ENCODE measurements at places on chromosomes 1 and 21.

- no peak for DNase-seq
Observed at GRCh38 chr1:245690156-245690690, 535.4 kb downstream of the KIF26B start.

- no peak for DNase-seq
Observed at GRCh38 chr1:211643324-211644212, 31.9 kb downstream of the NEK2 start.

DNA sequence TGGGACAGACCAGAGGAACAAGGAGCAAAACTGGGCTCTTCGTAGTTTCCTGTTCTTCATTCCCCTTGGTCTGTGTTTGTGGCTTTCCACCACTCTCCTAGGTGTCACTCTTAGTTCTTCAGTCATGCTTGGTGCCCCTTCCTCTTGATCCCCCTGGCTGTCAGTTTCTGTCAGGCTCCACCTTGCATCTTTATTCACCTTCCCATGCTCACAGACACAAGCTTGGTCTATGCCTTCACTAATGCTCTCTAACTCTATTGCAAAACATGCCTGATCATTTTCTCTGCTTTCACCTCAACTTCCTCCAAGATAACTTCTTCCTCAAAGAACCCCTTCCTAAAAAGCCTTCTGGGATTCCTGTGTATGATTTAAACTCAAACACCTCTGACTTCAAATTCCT is 122.9 kb downstream of the GLUL start:
- no peak for DNase-seq

DNA sequence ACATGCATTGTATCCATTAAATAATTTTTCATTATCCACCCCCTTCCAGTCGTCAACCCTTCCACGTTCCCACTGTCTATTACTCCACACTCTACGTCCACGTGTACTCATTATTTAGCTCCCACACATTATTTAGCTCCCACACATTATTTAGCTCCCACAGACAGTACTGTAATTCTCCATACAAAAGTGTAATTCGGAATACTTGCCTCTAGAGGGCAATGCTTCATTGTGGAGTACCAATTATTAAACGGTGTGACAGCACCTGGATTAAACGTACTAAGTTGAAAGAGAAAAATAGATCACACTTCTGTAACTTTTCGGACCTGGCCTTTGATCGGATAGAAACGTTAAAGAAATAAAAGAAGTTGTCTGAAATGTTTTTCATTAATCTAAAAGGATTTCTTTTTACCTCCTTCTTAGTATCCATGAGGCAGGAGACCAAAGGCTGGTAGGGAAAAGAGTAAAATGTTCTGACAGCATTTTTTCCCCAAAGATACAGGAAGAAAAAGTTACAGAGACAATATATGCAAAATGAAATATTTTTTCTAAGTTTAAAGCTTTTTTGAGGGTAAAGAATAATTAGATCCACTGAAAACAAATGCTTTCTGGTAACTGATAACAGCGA is 99.2 kb downstream of the LHX8 start:
- DNase-seq = no peak

DNA sequence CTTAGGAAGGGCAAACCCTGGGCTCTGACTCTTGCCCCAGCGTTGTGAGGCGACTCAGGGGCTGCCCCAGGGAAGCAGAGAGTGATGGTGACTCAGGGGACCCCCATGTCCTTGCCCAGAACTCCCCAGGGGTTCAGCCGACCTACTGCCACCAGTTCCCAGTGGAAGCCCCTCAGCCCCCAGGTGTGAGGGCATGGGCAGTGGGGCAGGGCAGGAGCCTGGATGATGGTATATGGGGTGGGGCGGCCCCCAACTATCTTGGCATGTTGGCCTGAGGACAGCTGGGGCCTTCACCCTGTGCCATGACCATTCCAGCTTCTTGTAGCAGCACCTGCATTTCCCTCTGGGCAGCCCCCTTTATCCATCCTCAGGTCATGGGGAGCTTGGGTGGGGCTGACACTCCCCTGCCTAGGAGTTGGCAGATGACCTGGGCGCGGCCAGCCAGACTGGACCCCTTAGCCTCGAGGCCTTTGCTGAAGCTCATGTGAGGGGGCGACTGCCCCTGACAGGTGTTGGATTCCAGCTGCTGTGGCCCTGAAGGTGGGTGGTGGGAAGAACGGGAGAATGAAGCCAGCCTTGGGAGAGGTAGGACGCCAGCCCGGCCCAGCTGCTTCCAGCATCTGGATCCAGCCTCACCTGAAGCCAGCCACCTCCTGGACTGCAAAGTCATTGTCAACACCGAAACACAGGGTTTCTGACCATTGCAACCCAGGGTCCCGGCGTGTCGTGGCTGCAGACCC is 1.8 kb upstream of the FNDC10 start:
- no peak for DNase-seq

GRCh38 chr1:98903261-98903660 is 101.4 kb downstream of the PLPPR5 start:
- DNase-seq = no peak

- no peak for DNase-seq
Observed at GRCh38 chr1:27071049-27071416, 58.4 kb upstream of the TENT5B start.

GRCh38 chr1:161207173-161207572 is 5.0 kb downstream of the NDUFS2 start:
- DNase-seq = no peak

DNA sequence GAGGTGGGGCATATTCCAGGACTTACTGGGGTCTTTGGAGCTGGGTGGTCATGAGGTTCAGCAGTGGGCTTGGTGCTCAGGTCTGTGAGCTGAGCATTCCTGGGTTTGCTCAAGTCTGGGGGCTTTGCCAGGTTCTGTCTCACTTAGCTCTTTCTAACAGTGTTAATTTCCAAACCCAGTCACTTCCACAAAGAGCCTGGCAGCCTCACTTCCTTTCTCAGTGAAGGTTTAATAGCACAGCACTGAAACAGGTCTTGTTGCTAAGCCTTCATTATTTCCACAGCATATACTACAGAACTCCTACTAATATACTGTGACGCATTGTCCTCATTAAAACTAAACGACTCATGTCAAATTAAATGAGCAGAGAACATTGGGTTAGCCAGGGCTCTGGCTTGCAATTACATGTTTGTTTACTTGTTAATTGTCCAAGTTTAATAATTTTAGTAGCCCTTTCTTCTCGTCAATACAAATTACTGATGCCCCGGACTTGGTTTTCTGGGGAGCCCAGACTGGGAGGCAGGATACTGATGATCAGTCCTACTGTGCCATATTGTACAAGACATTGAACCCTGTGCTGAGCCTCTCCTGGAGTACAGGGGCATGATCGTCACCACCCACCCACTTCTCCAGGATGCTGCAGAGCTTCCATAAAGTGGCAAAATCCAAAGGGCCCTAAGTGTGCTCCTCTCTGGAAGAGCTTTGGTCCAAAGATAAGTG is 170.7 kb downstream of the IER5 start:
- DNase-seq = no peak

DNA sequence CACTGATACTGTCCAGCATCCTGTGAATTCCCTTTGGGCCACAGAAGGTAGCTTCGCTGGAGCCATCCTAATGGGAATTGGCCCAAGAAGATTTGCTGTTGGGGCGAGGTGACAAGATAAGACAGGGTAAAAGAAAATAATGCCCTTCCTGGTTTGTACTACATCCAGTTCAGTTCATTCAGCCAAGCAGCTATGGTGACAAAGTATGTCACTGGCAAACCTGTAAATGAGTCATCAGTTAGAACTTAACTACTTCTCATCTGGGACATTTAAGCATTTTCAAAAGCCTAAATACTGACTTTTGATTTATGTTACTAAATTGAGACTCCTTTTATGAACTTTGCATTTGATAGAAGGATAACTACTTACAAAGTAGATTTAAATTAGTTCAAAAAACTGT is 54.2 kb downstream of the WDR64 start:
- no peak for DNase-seq

DNA sequence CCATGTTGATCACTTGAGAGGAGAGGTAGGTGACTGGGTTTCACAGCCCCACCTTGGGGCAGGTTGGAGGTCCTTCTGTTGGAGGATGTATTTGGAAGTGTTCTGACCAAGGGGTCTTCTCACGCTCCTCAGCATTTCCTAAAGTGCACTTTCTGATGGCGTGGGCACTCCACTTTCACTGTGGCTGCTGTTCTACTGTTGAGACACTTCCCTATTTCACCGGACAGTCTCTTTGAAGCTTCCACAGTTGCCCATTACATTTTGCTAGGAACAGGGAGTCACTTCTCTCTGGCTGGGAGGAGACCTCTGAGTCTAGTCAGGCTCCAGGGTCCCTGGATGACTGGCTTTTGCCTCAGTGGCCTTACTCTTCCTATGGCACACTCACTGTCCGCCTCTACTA is 180.0 kb upstream of the LMO4 start:
- no peak for DNase-seq

GRCh38 chr1:33397994-33398393 is 32.9 kb downstream of the PHC2 start:
- DNase-seq = no peak

GRCh38 chr1:235077571-235078479 is 50.8 kb downstream of the TOMM20 start:
- no peak for DNase-seq

DNA sequence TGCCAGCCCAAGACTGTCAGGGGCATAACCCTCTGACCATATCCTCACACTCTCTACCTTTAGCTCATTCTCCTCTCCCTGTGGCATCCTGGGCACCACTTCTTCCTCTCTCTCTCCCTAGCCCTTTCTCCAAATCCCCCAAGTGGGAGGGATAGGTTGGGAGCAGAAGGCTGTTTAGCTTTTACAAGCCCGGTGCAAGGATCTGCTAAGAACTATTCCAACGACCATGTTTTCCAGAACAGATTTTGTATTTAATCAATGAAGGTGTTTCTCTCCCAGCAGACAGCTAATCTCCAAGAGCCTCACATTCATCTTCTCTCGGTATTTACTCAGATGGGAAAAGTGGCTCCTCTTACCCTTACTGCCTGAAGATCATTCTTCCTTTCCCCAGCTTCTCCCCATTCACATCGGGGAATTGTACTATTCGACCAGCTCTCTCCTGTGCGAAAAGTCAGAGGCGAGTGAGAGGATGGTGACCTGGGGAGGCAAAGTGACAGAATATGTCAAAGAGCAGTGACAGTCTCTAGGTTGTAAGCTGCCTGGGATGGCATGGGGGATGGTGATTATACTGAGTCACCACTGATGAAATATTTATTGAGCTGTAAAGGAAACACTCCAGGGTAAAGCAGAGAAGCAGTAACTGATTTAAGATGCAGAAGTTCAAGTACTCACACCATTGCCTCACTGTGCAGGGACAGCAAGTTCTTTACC is 47.0 kb upstream of the RBM15 start:
- DNase-seq = no peak

- no peak for DNase-seq
Observed at GRCh38 chr1:228446852-228447251, 30.2 kb upstream of the TRIM17 start.

DNA sequence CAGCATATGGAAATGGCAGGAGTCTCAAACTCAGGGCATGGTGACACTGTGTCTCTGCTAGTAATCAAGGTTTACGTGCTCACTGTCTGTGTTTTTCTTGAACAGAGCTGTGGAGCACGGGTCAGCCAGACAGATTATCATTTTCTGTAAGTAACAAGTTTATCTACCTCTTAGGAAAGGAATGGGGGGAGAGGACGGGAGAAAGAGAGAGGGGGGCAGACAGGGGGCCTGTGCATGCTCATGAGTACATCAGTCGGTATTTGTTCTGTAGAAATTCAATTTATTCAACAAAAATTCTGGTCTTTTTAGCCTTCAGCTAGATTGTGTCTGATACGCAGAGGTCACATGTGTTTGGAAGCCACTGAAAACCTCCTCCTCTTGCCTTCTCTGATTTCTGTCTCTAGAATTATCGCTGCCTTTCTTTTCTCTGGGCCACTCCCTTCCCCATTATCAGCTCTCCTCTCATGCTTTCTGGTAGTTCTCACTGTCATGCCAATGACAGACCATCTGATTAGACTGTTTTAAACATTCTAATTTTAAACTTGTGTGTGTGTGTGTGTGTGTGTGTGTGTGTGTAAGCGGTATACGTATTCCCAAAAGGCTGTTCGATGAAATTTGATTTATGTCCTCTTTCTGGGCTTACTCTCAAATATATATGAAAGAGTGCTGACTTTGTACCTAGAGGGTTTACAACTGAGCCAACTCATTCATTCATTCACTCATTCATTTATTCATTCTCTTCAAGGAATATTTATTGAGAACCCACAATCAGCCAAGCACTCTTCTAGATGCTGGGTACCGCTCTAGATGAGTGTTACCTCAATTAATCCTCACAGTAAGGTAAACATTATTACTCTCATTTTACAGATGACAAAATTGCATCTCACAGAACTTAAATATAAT is 636.9 kb downstream of the KIF26B start:
- DNase-seq = no peak

All from activated gamma-delta T cell treated with anti-CD3 and anti-CD28 coated beads, Interleukin-2, amount 50 U/mL, for 16 hours (primary cell).